ENCODE measurements at places on chromosomes 3 and 15. TPM values are rescaled to one million over a fixed set of nuclear protein-coding genes. Genes with fewer than 3 reads are reported as not detected.

DNA sequence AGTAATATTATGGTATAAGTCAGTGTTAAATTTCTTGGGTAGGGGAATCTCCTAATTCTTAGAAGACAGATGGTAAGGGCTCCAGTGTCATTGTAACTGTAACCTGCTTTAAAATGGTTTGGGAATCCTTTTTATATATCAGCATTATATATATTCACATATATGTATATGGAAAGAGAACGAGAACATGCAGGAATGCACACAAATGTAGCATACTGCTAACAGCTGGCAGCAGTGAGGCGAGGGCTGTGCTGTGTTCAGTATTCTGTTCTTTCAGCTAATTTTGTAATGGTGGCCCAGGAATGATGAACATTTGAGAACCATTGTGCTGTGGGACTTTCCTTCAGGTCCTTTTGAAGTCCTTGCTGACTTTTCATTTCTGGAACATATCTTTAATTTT is 60.8 kb downstream of the EEFSEC start:
- no peak for DNase-seq

GRCh38 chr3:161821591-161821990 is 325.0 kb downstream of the OTOL1 start:
- DNase-seq: no peak

The ZBED2 gene
- 0.28 TPM for total RNA-seq

DNA sequence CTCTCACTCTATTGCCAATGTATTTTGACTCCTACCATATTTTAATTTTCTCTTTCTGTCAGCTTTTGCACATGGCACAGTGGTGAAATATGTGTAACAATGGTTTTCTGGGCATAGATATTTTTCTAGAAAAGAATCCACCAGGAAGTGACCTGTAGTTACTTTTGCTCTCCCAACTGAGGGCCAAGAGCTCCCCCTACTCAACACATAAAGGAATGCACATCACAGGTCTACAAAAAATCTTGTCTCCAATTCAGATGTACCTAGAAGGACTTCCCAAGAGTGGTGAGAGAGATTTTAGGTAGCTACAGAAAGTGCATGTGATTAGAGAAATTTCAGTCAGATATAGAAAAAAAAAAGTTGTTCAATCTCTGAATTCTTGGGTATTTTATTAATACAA is 15.6 kb downstream of the CPA3 start:
- no peak for DNase-seq

DNA sequence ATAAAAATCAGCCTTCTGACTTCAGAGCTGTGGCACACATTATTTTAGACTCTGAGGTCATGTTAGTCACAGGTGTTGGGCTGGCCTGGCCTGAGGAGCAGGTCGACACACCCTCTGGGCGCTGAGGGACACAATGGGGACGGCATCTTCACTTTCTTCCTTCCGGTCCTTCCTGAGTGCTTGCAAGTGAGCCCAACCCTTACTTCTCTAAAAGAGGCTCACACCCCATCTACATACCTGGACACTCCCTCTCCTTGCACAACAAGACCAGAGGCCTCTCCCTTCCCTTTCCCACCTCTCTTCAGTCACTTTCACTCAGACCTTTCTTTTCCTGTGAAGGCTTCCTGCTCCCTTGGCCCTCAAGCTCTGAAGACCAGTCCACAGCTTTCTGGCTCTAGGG is 85.4 kb downstream of the XXYLT1 start:
- no peak for DNase-seq

The ZBTB47 gene
- 40.2 TPM for total RNA-seq

GRCh38 chr15:74383695-74384565 is 16.5 kb upstream of the CYP11A1 start:
- peak; percentile 40 for DNase-seq

DNA sequence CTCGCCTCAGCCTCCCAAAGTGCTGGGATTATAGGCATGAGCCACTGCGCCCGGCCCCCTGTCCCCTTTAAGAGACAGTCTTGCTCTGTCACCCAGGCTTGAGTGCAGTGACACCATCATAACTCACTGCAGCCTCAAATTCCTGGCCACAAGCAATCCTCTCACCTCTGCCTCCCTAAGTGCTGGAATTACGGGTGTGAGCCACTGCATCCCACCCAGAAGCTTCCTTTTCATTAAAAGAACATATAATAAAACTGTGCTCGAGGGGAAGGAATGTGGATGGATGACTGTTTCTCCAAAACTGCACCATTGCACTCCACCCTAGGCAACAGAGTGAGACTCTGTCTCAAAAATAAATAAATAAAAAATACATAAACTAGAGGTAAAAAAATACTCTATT is 70.1 kb downstream of the NCEH1 start:
- no peak for DNase-seq

DNA sequence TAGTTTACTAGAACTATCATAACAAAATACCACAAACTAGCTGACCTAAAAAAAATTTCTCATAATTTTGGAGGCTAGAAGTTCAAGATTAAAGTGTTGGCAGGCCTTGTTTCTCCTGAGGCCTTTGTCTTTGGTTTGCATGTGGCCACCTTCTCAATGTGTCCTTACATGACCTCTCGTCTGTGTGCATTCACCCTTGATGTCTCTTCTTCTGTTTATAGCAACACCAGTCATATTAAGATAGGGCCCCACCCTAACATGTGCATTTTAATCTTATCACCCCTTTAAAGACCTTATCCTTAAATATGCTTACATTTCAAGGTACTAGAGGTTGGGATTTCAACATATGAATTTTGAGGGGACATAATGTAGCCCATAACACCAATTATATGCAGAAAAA is 177.0 kb downstream of the ZBBX start:
- no peak for DNase-seq

The SCAANT1 gene
- total RNA-seq: not detected

The ERC2 gene
- not detected for total RNA-seq

The CPNE4 gene
- total RNA-seq: not detected

- DNase-seq: no peak
Measured at GRCh38 chr15:65079580-65079979, 3.0 kb downstream of the KBTBD13 start.

DNA sequence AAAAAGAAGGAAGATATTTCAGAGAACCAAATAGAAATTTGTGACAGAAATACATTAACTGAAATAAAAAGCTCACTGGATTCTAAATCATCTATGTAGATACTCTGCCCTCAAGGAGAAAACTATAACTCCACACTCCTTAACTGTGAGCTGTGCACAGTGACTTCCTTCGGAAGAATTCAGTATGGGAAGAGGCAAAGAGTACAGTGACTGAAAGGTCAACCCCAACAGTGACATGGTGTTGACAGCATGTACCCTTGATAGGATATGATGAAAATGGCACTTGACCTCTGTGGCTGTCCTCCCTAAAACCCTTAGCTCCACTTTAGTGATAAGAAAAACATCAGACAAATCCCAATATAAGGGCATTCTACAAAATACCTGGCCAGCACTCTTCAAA is 165.5 kb downstream of the ATP10A start:
- no peak for DNase-seq

Data from HFFc6 (cell line).